T-helper 2 cell (primary cell): ENCODE measurements at places on chromosomes 1 and 21.

GRCh38 chr1:89552471-89553081 is 27.9 kb downstream of the LRRC8B start:
- DNase-seq, result peak; percentile 26

GRCh38 chr1:17112496-17113236 is 6.6 kb downstream of the PADI2 start:
- DNase-seq, result no peak

- no peak for DNase-seq
These were observed 19.7 kb downstream of the NFIA start for GRCh38 chr1:61102041-61102440.

DNA sequence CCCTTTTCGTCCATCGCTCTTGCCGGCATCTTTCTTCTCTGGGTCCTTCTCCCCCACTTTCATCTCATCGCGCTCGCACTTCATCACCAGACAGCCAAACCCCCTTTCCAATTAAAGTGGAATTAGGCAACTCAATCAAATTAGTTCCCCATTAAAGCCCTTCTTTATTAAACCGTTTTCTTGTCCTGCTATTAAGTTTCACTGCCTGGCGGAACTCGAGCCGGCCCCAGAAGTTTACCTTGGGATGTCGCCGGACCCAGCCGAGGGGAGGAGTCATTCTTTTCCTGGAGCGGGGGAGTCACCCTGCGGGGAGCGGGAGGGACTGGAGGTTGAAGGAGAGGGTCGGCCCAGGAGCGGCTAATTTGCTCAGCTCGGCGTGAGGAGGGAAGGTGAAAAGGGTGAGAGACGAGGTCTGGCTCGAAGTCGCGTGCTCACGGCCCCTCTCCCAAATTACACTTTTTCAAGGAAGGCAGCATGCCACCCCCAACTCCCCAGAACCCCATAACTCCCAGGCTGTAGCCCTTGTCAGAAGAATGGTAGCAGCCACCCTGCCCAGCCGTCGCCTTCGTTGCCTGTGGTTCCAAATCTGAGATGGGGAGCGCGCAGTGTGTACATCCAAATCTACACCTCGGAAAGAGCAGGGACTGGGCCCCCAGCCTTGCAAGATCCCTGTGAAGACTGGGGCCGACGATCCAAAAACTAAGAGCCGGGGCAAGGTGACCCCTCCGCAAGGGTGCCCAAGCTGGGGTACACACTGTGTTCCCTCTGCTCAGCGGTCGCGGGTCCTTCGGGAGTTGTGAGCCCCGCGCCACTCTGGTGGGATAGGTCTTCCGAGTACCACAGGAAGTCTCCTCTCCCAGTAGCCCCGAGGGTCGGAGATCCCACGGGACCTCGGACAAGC is 6.4 kb downstream of the DMRTA2 start:
- no peak for DNase-seq

GRCh38 chr1:14106126-14106525 is 406.1 kb downstream of the PRDM2 start:
- DNase-seq, result no peak

DNA sequence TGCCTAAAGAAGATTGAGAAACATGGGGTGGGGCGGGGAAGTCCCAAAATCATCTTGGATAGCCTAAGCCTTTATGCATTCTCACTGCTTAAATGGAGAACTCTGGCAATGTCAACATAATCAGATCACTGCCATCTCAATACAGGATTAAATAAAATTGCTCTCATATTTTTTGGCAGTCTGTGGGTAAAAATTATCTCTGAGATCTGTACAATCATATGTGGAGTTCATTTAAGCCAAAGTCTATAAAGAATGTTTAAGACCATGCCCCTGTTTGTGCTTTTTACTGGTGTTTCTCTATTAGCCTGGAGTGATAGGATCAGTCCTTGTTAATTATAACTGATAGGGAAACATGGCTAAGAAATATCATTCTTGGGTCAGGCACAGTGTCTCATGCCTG is 136.3 kb downstream of the GPR52 start:
- no peak for DNase-seq

DNA sequence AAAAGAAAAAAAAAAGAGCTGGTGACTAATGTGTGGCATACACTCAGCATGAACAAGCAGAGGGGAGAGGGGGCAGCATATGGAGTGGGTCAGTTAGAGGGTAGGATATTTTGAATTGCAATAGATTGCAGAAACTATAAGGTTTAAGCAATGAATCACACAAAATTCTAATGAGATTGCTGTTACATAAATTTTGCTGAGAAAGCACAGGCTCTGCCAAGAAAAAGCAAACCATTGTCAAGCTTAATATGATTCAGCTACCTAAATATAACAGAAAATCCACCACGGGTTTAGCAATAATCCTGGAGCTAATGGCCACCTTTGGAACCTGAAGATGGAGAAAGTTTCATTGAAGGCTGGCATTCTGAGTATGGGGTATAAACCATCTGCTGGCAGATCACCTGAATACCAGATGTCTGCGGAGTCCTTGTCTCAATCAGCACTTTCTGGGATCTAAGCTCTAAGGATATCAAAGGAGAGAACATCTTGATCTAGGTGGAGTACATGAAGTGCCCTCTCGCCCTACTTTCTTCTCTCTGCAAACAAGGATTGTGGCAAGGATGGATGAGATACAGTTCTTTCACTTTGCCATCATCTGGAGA is 30.3 kb upstream of the ANGPTL7 start:
- no peak for DNase-seq

DNA sequence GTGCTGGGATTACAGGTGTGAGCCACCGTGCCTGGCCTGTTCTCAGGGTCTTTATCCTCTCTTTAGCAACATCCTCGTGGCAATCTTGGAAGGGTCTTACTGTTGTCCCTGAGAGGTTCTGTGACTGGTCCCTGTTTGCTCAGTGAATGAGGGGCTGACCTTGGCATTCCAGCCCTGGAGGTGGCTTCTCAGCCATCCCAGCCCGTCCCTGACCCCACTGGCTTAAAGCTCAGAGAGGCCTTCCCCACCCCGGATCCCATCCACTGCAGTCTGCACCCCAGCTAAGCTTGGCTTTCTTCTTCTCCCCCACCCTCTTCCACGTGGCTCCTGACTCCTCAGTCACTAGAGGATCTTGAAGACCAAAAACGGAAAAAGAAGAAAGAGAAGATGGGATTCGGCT is 88.3 kb upstream of the TMEM51 start:
- DNase-seq, result no peak

GRCh38 chr1:51691920-51692319 is 75.0 kb downstream of the OSBPL9 start:
- no peak for DNase-seq

DNA sequence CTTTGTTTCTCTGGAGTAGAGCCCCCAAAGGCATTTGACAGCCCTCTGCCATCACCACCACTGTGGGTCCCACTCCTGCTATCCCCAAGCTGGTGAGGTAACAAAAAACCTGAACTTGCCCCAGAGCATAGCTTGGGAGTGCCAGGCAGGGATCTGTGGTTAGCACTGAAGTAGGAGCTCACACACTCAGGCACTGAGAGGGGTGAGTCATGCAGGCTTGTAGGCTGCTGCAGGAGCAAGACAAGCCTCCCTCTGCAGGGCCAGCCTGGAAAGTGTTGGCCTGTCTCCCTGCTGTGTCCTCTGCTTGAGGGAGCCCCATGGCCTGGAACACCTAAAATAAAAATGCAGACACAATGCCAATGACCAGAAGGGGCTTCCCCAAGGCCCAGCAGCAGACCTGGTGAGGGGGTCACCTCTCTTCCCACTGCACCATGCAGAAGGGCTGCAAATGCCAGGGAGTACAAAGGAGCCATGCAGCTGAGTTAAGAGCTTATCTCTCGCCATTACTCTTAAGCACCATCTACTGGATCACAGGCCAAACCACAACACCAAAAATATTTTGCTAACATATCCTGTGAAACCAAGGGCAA is 108.9 kb upstream of the POGK start:
- no peak for DNase-seq

- DNase-seq, result no peak
These were observed 178.4 kb downstream of the GRIK3 start for GRCh38 chr1:36855699-36856494.

GRCh38 chr21:42724226-42724920 is 71.0 kb downstream of the PDE9A start:
- no peak for DNase-seq

DNA sequence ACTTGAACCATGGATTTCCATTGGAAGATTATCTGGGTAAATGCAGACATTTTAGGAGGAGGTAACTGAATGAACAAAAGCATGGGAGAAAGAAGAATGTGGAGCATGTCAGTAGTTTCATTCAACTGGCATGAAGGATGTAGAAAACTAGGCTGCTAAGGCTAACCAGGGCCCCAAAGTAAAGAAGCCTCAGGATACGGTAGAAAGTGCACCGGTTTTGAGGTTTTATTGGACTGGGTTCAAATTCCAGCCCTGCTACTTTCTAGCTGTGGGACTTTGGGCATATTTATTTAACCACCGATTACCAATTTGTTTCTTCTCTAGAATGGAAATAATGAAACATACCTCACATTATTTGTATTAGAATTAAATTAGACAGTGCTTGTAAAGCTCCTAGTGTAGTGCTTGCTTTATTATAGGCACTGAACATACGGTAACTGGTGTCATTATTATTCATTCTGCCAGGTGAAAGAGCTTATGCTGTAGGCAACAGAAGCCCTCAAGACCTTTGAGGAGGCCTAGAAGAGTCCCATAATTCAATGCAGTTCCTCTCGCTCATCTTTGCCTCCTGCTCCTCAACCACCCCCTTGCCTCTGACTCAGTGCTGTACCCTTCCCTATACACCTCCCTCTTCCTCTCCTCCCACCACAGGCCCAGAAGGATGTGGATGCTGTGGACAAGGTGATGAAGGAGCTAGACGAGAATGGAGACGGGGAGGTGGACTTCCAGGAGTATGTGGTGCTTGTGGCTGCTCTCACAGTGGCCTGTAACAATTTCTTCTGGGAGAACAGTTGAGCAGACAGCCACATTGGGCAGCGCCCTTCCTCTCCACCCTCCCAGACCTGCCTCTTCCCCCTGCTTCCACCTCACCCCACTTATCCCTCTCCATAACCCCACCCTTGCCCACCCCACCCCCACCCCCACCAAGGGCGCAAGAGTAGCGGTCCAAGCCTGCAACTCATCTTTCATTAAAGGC is 2.5 kb upstream of the CHTOP start:
- no peak for DNase-seq

GRCh38 chr1:234979296-234980279 is 149.0 kb downstream of the TOMM20 start:
- no peak for DNase-seq

GRCh38 chr1:32902535-32902920 is 1.3 kb upstream of the TMEM54 start:
- no peak for DNase-seq

- no peak for DNase-seq
These were observed 151.8 kb downstream of the CACNA1E start for GRCh38 chr1:181635110-181635509.

DNA sequence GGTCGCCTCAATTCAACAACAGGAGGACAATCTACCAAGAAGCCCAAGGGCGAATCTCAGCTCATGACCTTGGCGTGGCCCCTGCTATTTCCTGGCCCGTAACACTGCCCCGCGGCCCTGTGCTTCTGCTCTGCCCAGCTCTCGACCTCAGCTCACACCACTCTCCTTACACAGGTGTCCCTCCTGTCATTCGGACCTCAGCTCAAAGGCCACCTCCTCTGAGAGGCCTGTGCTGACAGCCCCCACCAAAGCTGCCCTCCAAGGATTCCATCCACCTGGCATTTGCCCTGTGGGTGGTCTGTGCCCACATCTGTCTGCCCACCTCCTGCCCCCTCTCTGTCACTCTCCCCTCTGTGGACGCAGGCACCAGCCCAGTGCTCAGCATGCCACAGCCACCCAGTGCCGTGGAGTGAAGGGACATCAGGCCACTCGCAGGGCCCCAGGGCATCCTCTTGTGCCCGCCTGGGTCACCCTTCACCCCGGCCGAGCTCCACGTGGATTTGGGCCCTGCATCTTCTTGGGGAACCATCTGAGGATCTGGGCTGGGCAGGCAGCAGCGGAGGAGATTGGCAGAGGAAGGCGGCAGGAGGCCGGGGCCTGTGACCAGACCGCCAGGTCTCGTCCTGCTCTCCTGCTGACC is 70.3 kb downstream of the DHRS3 start:
- no peak for DNase-seq

DNA sequence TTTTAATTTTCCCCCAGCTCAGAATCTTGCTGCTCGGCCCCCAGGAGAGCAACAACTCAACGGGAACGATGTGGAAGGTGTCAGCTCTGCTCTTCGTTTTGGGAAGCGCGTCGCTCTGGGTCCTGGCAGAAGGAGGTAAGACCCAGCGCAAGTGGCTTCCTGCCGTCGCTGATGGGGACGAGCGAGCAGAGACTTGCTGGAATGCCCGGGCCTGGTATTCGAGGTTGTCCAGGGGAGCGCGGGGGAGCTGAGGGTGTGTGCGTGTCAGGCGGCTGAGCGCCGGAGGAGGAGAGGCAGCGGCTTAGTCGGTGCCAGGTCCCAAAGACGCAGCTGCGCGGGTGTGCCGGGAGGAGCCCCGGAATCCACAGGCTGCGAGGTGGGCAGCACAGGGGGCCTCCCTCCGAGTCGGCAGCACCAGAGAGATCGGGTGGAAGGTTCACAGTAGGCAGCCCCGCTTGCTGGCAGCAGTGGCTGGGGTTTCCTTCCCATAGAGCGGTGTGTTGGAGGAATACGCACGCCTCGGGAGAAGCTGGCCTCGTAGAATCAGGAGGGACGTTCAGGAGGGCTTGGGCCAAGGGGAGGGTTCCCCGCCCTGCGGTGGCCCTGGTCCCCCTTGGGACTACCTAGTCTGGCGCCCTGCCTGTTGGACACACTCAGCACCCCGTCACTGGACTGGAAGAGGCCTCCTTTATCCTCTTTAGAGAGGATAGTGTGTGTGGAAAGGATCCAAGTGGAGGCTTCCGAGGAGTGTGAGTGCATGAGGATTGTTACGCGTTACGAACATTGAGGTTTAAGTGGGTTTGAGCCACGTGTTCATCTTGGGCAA is 547 bp downstream of the PDPN start:
- no peak for DNase-seq

GRCh38 chr1:216176970-216177369 is 246.3 kb downstream of the USH2A start:
- no peak for DNase-seq

DNA sequence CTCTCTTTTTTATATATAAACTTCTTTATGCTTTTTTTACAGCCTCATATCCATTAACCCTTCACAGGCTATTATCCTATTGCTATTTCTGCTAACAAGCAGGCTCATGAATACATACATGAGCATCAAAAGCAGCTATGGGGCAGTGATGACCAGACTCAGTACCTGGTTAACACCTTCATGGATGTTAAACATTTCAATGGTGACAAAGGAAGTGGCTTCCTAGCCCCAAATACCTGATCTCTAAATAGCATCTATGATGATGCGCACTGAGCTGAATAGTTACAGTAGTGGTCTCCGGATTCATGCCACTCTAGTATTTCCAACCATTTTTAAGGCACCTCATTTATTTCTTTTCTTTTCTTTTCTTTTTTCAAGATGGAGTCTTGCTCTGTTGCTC is 101.1 kb downstream of the TM2D1 start:
- DNase-seq, result no peak

DNA sequence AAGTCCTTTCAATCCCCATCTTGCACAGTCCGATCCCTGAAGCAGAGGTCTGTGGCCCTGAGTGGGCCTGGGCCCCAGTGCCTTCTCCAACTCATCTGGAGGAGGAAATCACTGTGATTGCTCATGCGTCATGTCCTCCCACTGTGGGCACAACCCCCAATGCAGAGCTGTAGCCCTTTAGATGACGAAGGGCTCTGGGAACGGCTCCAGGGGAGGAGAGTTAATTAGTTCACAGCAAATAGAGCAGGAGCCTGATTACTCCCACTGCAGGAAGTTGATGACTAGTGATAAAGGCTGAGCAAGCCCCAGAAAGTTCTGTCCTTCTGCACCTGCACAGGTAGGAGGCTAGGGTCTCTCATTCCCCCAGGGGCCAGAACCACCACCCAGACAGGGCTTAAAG is 111.5 kb downstream of the CCDC185 start:
- DNase-seq, result no peak

GRCh38 chr1:61268546-61269240 is 186.3 kb downstream of the NFIA start:
- DNase-seq, result no peak
